Lung (tissue), 17 donors: ENCODE measurements at places on chromosomes 2 and 18. TPM values are rescaled to one million over a fixed set of nuclear protein-coding genes. Genes with fewer than 3 reads are reported as not detected.

- no peak for DNase-seq
Observed at GRCh38 chr2:52632543-52632942, 1135.1 kb upstream of the CHAC2 start.

GRCh38 chr18:80175451-80176204, 66.6 kb downstream of the ADNP2 start:
- no peak for DNase-seq

DNA sequence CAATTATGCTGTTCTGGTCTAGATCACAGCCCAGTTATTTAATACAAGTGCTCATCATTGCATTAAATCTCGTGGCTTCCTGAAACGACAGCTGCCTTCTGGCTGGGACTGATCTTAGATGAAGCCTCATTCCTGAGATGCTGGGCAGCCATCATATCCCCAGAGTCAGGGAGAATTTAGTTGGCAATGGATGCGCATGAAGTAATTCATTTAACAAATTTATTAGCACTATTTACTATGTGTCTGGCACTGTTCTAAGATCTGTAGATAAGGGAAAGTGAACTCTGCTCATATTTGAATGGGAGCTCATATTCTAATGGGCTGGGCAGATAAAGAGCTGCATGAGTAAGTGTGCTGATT, 244.7 kb downstream of the KCNS3 start:
- no peak for DNase-seq

GRCh38 chr2:111622859-111623258, 261.1 kb downstream of the ANAPC1 start:
- DNase-seq, result no peak

- no peak for DNase-seq
Observed at GRCh38 chr18:48347756-48348326, 61.3 kb downstream of the ZBTB7C start.

DNA sequence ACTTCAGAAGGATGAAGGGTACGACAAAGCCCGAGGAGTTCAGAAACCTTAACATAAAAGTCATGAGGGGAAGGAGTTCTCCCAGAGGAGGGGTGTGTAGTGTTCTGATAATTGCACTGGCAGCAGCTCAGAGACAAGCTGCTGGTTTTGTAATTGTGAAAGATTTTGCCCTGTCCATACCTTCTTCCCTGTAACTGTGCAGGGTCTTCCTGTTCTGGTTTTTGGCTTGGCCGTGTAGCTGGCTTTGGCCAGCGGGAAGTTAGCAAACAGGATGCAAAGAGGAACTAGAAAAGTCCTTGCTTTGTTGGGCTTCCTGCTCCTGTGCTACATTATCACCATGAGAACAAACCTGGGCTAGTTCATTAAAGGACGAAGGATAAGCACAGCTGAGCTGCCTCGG, 160.8 kb downstream of the LPIN1 start:
- no peak for DNase-seq

DNA sequence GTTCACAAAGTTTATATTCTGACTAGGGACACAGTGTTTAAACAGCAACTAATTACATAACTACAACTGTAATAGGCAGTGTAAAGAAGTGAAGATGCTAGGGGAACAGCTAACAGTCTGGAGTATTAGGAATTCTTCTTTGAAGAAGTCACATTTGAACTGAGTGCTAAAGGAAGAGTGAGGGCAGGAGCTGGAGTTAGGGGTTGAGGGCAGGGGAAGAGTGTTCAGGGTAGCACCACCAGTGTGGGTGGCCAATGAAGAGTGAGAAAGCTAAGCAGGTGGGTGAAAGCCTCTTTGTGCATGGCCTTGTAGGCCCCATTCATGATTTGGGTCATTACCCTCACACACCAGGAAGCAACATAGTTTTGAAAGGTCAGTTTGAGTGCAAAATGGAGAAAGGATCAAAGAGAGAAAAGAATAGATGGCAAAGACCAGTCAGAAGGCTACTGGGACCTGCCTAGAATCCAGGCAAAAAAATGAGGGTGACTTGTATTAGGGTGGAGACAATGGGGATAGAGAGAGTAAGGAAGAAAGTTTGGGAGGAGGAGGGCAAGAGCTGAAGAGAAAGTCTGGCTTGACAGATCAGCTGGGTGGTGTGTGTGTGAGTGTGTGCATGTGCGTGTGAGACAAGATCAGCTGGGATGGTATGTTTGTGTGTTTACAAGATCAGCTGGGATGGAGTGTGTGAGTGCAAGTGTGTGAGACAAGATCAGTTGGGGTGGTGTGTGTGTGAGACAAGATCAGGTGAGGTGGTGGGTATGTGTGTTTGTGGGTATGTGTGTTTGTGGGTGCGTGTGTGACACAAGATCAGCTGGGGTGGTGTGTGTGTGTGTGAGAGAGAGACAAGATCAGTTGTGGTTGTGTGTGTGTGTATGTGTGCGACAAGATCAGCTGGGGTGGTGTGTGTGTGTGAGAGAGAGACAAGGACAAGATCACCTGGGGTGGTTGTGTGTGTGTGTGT, 43.6 kb upstream of the AGPS start:
- DNase-seq, result no peak

- no peak for DNase-seq
Observed at GRCh38 chr2:64363848-64364247, 90.1 kb upstream of the LGALSL start.

- peak; percentile 54 for DNase-seq
Observed at GRCh38 chr18:6682437-6683111, 46.9 kb upstream of the ARHGAP28 start.

GRCh38 chr18:69883781-69884180, 63.9 kb downstream of the CD226 start:
- no peak for DNase-seq

DNA sequence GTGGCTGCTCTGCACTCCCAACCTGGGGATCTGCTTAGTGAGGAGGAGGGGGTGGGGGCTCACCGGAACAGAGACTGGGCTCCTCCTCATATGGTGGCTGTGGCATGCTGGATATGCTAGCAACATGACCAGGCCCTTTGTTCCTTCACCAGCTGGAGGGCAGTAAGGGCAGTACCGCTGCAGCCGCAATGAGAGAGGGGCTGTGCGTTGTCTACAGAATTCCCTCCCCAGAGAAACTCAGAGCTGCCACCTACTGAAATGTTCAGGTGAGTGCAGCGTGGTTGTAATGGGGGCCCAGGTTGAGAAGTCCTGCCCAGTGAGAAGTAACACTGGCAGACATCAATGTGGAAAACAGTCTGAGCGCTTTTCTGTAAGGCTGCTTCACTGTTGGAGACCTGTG, 1211.9 kb upstream of the NXPH2 start:
- no peak for DNase-seq

DNA sequence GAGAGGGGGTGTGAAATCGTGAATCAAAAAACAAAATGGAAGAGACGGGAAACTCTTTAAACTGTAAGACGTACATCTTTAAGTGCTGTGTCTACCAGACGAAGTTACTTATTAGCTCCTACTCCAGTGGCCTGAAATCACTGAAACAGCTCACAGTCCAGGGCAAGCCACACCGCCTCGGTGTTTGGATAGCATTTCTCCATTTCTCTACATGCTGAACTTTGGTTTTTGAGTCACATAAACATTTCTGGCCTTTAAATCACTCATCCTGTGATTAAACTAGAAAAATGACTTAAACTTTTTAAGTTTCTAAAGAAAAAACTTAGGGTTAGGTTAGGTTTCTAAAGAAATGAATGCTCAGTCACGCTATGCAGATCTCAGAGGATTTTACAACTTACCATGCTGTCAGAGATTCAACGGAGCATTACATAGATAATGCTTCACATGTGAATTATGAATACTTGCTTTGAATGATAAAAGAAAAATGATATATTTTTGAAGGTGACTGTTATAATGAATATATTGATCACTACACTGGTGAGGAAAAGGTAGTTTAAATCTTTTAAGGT, 138.4 kb downstream of the MBP start:
- DNase-seq, result no peak

DNA sequence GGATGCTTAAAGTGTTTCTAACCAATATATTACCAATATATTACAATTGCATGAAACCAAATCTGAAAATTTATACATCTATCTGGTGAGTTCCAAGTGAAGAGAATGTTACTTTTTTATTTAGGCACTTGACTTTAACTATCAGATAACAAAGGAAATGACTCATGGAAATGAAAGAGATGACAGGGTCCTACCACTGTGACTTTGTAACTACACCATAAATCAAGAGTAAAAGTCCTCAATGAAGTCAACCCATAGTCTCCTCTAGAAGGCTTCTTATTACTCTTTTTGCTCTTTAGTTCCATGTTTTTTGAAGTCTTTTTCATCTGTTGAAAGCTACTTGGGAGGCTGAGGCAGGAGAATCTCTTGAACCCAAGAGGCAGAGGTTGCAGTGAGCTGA, 545.0 kb upstream of the PIK3C3 start:
- DNase-seq, result no peak

DNA sequence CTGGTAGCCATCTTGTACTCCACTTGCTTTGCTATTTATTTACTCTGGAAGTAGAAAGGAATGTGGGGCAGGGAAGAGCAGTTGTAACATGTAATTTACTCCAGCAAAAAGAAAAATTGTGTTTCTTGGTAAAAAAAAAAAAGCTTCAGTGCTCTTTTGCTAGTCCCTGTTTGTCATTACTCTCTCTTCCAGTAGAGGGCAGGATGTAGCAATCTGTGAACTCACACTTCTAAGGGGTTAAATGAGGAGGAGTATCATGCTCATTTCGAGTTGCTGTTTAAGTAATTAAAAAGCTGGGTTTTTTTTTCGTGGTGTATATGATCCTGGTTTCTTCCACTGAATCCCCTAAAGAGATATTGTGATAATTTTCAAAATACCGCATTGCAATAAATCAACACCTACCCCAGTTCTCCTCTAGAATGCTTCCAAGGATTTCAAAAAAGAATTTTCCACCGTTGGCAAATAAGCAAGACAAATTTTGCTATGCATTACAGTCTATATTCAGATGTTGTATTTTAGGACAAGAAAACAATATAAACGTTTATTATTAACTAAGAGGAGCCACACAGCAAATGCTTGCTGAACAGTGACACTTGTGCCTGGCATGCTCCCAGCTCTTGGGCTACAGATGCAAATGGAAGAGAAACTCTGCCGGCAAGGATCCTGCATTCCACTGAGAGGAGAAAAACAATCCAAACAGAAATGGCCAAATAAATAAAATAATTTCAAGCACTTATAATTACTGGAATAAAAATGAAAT, 261.6 kb downstream of the ASXL3 start:
- DNase-seq, result peak; percentile 68

- no peak for DNase-seq
Observed at GRCh38 chr2:189548666-189549448, 31.7 kb downstream of the SLC40A1 start.

DNA sequence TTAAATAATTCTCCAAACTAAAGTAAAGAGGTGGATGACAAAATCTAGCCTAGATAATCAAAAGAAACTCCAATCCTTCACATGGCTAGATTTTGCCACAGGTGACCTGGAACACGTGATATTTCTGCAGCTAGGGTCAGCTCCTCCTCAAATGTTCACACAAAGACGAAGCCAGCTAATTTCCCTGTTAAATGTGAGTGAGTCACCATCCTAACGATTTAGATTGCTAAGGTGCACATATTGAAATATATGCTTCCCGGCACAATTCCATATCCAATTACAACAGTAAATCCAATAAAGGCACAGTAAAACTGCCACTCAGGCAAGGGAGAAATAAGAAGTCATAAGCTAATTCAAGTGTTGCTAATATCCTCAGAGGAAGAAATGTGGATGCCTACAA, 28.7 kb downstream of the IKZF2 start:
- DNase-seq, result no peak

DNA sequence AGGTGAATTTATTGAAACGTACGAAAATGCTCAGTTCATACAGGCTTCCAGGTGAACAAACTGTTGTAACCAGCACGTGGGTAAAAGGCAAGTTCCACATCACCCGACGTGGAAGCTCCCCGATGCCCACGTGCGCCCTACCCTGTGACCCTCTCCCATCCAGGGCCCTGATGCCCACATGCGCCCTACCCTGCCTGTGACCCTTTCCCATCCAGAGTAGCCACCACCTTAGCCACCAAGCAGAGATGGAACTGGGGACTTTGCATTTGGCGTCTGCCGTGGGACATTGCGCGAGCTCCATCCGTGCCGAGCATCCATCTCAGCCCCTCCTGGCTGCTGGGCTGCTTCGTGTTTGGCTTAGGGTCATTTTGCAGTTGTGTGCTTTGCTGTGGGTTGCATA, 37.5 kb downstream of the ANO7 start:
- no peak for DNase-seq

DNA sequence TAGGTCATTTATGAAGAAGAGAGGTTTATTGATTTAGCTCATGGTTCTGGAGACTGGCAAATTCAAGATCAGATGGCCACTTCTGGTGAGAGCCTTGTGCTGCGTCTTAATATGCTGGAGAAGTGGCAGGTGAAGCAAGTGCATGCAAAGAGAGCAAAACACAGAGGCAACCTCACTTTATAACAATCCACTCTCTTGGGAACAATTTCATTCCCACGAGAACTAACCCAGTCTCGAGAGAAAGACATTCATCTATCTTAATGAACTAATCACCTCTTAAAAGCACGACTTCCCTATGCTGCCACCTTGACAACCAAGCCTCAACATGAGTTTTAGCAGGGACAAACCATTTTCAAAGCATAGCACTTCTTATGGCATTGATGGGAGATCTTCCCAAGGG, 186.5 kb upstream of the RASGRP3 start:
- DNase-seq, result no peak

DNA sequence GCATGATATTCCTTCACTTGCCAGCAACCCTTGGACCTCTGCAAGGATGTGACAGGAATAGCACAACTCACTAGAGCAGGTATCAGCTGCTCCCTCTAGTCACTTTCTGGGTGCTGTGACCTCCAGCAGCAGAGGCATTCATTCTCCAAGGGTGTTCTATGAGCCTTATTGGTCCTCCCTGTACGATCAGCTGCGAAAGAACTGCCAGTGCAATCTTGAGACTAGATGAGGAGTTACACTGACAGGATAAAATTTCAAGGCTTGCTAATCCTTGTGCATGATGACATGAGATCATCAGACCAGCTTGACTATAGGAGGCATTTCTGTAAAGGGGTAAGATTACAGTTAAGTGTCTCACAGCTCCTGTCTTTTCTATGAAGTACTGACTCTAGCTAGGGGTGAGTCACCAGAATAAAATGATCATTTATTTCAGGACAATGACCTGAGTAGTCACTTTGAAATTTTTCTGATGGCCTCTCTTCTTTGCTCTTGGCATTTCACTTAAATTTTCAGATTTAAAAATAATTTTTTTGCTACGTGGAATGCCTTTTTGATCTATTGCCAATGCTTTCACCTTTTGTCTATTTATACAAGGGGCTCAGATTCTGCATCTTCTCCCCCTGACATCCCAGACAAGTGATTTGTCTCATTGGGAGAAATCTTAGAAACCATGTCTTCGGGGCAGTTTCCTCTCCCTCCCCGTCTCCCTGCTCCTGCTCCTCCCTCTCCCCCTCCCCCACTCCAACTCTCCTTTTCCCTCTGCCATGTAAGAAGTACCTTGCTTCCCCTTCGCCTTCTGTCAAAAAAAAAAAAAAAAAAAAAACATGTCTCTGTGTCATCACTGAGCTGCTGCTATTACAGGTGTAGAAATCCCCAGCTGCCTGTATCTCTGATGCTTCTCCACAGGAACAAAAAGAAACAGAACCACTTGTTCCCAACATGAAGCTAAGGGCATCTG, 49.2 kb upstream of the FRZB start:
- DNase-seq, result no peak

Gene ATP6V1C2
- 2.5 TPM for total RNA-seq

Gene ZBTB14
- total RNA-seq, result 11.1 TPM

Gene SLC40A1
- total RNA-seq, result 94.2 TPM

Gene CCDC141
- total RNA-seq, result 25.7 TPM

Gene PECR
- 14.3 TPM for total RNA-seq

Gene KCNG2
- total RNA-seq, result 1.7 TPM

Gene ZNF521
- total RNA-seq, result 16.4 TPM

Gene WDR33
- 93.0 TPM for total RNA-seq

Gene GRB14
- total RNA-seq, result 20.2 TPM
